ENCODE measurements at places on chromosomes 5 and 9.

- no peak for DNase-seq
Observed at GRCh38 chr5:150402901-150403342, 9.8 kb downstream of the CD74 start.

DNA sequence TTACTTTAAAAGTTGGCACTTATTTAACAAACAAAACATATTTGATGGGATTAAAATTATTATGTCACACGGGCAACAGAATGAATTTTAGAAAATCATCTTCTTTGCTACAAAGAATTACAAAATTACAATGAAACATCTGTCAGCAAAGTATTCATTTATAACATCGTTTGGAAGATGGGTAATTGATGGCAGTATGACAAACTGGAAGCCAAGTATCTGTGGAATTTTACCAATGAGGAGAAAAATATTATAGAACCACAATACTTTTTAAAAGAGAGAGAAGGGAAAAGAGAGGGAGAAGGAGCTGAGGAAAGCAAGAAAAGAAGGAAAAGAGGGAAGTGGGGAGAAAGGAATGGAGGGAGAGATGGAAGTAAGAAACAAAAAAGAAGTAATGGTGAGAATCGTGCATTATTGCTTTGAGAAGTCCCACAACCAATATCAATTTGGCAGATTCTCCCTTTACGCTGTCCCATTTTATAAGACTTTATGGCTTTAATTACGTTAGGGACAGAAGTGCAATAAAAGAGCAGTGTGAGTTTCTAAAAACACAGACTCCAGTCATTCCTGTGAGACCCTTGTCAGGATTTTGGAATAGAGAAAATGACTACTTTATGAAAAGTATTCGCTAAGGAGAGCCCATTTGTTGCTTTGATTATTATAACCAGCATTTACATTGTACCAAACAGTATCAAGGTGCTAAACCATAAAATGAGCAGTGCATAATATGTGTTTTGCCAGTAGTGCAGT is 76.7 kb downstream of the LURAP1L start:
- DNase-seq, result no peak

GRCh38 chr5:169219961-169220360 is 81.0 kb downstream of the SLIT3 start:
- DNase-seq, result no peak

- no peak for DNase-seq
Observed at GRCh38 chr5:175698401-175699115, 40.7 kb downstream of the HRH2 start.

GRCh38 chr9:122127396-122127798 is 32.2 kb downstream of the NDUFA8 start:
- no peak for DNase-seq

DNA sequence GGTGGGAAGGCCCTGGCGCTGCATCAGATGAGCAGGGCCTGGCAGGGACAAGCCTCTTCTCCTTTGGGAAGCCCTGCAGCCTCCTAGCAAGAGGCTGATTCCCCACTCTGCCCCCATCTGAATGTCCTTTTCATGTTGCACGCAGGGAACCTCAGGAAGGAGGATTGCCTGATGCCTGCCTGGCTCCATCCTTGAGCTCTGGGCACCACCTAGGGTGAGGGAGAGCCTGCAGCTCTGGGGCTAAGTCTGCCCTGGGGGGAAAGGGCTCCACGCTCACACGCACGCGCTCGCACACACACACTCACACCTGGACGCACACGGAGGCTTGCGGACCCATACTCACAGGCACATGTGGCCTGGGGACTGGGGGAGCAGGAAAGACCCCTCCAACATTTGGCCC is 86.6 kb downstream of the LMX1B start:
- DNase-seq, result no peak

DNA sequence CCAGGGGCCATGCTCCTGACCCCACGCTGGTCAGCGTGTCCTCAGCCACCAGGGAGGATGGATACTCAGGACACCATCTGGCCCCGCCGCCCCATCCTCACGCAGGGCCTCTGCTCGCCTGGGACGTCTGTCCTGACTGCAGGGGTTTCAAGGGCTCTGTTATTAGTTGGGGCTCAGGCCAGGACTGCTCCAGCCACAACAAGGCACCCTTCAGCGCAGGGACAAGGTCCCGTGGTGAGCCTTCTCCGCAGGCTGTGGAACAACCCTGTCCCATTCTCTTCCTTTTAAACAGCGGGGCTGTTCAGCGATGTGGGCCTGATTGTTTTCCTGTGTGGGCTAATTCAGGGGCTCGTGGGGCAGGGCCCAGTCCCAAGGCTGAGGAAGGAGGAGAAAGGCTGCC is 61.6 kb downstream of the SEMA4D start:
- DNase-seq, result no peak

DNA sequence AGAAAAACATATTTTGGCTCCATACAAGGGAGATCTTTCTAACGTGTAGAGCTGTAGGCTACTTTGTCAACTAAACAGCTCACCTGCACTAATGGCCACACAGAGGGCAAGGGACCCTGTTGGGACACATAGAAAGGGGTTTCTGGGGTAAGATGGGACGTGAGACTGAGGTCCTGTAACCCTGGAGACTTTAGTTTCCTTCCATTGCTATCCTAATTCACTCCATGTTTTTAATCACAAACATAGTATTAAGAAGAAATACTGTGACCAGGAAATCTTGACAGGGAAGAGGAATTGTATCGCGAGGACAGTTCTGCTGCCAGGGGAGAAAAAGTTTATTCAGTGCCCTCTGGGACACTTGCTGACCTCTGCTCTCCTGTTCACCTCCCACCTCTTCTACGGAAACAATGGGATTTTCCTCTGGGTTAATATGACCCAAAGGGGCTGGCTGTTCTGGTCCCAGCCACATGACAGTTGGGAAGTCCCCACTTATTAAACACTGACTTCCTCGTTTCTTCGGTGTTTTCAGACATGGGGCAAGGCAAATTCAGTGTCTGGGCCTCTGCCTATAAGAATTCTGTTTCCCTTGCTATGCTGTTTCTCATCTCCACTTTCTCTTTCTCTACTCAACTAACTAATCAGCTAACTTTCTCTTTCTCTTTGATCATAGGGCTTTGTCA is 106.9 kb upstream of the SEMA6A start:
- DNase-seq, result no peak

DNA sequence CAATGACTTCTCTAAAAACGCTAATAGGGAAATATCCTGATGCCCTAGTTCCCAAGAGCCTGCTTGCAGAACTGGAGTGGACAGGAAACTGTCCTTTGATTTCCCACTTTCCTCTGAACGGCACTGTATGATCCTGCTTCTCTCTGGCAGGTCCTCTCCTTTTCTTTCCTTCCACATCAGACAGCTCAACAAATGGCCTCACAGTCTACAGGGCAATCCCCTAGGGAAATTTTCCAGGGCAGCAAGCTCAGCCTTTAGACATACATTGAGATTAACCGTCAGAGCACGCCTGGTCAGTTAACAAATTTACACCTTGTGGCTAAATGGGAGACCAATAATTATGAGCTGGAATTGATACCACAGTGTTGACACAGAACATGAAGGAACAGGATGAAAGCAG is 164.9 kb downstream of the SLC24A2 start:
- DNase-seq, result no peak
